Ovary (tissue), 10 donors: ENCODE measurements at places on chromosomes 3 and 15. TPM values are rescaled to one million over a fixed set of nuclear protein-coding genes. Genes with fewer than 3 reads are reported as not detected.

The CORO2B gene
- total RNA-seq, result 7.5 TPM

The GABRA5 gene
- 0.33 TPM for total RNA-seq

The POPDC2 gene
- 0.83 TPM for total RNA-seq

The ARPIN gene
- total RNA-seq, result 14.2 TPM

- H3K36me3 ChIP-seq, result no peaks in the 10 kb centered on the region
- H3K27me3 ChIP-seq, result no peaks in the 10 kb centered on the region
- no peak overlapping the region for H3K27ac ChIP-seq
- no peak overlapping the region for H3K4me3 ChIP-seq
Observed at GRCh38 chr15:74179983-74180880, 6.7 kb downstream of the ISLR start.

- no peak overlapping the region for H3K4me3 ChIP-seq
- no peak for DNase-seq
- no peaks in the 10 kb centered on the region for H3K36me3 ChIP-seq
- no peaks in the 10 kb centered on the region for H3K27me3 ChIP-seq
- H3K27ac ChIP-seq, result no peak overlapping the region
Observed at GRCh38 chr15:57059026-57059660, 140.7 kb downstream of the TCF12 start.

- H3K36me3 ChIP-seq, result no peaks in the 10 kb centered on the region
- H3K4me3 ChIP-seq, result no peak overlapping the region
- H3K27me3 ChIP-seq, result no peaks in the 10 kb centered on the region
- no peak overlapping the region for H3K27ac ChIP-seq
- H3K4me1 ChIP-seq, result no peaks in the 10 kb centered on the region
Observed at GRCh38 chr15:88011533-88011932, 245.0 kb downstream of the NTRK3 start.
